Placental pericyte (primary cell): ENCODE measurements at places on chromosomes 1 and 21. TPM values are rescaled to one million over a fixed set of nuclear protein-coding genes. Genes with fewer than 3 reads are reported as not detected.

The POGZ gene
- total RNA-seq: 24.9 and 29.2 TPM in 2 replicates

The MEF2D gene
- 23.2 and 29.8 TPM in 2 replicates for total RNA-seq

The S100A2 gene
- 1.1 and 2.1 TPM in 2 replicates for total RNA-seq

The YBX1 gene
- total RNA-seq: 547 and 612 TPM in 2 replicates

The ADAMTS4 gene
- total RNA-seq: 4.2 and 27.5 TPM in 2 replicates

The DENND2D gene
- total RNA-seq: 1.7 and 5.3 TPM in 2 replicates

The SPATA45 gene
- total RNA-seq: not detected in 2 replicates

The YOD1 gene
- total RNA-seq: 6.1 and 13.5 TPM in 2 replicates

The SLC45A3 gene
- 5.7 and 11.9 TPM in 2 replicates for total RNA-seq

The MASP2 gene
- total RNA-seq: under 0.01 TPM in 1 of 2 replicates, not detected in the other

The HSPB7 gene
- total RNA-seq: 3.7 and 17.7 TPM in 2 replicates

The TEDDM1 gene
- not detected in 2 replicates for total RNA-seq

The OR2AK2 gene
- total RNA-seq: not detected in 2 replicates

The GPR37L1 gene
- under 0.01 and 0.22 TPM in 2 replicates for total RNA-seq

The LCE2B gene
- not detected in 2 replicates for total RNA-seq

The REN gene
- 0.29 and 0.66 TPM in 2 replicates for total RNA-seq

The CDA gene
- total RNA-seq: 0.66 and 2.0 TPM in 2 replicates

The THEM5 gene
- total RNA-seq: not detected in 2 replicates

The FAM163A gene
- under 0.01 TPM in 1 of 2 replicates, not detected in the other for total RNA-seq

The DRAM2 gene
- total RNA-seq: 54.0 and 60.8 TPM in 2 replicates

The RNF186 gene
- total RNA-seq: not detected in 2 replicates

The DDAH1 gene
- 47.3 and 73.3 TPM in 2 replicates for total RNA-seq

The MIXL1 gene
- total RNA-seq: 0.44 TPM in 1 of 2 replicates, not detected in the other

The LDLRAD2 gene
- under 0.01 TPM in 1 of 2 replicates, not detected in the other for total RNA-seq

The PGLYRP4 gene
- total RNA-seq: not detected in 2 replicates

The EIF3I gene
- 333 and 358 TPM in 2 replicates for total RNA-seq

The PPIH gene
- 10.5 and 26.5 TPM in 2 replicates for total RNA-seq

The TRIM17 gene
- 0.66 TPM in 1 of 2 replicates, not detected in the other for total RNA-seq

The TFF2 gene
- total RNA-seq: not detected in 2 replicates

The RIMKLA gene
- total RNA-seq: under 0.01 TPM in 1 of 2 replicates, not detected in the other

The TMOD4 gene
- total RNA-seq: not detected in 2 replicates

The FAM110D gene
- total RNA-seq: not detected in 2 replicates

The FNDC5 gene
- total RNA-seq: 0.22 and 0.29 TPM in 2 replicates

The HTR6 gene
- not detected in 2 replicates for total RNA-seq
